NCI-H82 (cell line): ENCODE measurements at places on chromosomes 13 and 19.
A peak's percentile ranks its signal among the peaks of the same experiment; 100 is the strongest.

DNA sequence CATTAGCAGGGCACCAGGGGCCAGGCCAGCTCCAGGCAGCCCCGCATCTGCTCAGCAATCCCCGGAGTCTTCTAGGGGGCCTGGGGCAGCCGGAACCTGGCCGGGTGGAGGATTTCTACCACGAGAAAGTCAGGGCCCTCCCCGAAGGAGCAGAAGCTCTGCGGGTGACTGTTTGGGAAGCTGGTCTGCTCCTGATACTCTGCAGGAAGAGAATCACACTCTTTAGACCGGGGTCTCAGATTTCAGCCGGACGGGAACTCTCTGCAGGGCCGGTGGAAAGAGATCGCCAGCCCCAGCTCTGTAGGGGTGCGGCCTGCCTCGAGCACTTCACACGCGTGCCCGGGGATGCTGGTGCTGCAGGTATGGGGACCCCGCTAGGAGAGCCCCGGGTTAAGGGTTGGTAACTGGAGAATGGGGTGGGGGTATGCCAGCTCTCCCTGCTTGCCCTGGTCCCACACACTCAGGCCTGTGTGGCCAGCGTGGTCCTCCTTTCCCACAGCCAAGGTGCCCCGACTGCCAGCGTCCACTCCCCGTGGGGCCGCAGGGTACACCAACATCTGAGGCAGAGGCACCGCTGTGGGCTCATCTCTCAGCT, 20.1 kb downstream of the RASA3 start:
- DNase-seq, result no peak

- DNase-seq, result no peak
Measured at GRCh38 chr13:110571896-110572777, 10.6 kb upstream of the RAB20 start.

GRCh38 chr13:51539887-51540286, 44.4 kb upstream of the WDFY2 start:
- DNase-seq, result no peak

GRCh38 chr19:52536448-52536800, 9.0 kb downstream of the ZNF808 start:
- no peak for DNase-seq

DNA sequence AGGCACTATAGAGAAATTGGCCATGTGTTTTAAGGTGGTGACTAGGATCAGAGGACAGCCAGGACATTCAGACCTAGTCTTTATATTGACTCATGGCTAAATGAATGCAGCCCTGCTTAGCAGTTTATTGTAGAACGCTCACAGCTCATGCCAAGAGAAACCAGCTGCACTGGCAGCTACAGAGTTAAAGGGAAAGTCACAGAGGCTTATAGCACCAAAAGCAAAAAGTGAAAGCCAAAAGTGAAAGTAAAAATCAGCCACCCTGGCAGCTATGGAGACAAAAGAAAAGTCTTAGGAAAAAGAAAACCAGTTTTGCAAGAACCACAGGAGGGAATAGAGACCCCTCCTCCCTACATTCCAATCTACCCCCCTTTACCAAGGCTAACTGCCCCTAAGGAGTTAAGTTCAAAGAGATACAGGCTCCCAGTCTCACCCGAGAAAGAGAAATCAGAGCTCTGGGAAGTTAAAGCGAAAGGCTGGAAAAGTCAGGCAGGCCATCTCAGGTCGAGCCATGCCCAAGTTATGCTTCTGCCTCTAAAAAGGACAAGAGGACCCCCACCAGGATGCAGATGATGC, 99.0 kb downstream of the ZNF429 start:
- peak; percentile 13 for DNase-seq

GRCh38 chr19:2195914-2196313, 32.2 kb downstream of the DOT1L start:
- no peak for DNase-seq

DNA sequence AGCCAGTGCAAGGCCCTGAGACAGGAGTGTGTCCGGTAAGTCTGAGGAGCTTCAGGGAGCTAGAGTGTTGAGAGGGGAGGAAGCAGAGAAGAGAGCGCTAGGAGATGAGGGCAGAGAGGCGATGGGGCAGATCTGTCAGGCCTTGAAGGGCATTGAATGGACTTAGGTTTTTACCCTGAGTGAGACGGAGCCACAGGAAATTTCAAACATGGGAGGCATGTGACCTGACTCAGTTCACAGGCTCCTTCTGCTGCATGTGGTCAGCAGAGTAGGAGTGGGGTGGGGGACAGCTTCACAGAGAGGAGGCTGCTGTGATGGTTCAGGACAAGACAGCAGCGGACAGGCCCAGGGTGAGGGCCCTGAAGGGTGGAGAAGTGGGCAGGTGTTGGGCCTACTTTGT, 2.5 kb upstream of the FAM98C start:
- DNase-seq, result no peak

GRCh38 chr13:42363941-42364612, 92.1 kb downstream of the AKAP11 start:
- DNase-seq, result no peak

DNA sequence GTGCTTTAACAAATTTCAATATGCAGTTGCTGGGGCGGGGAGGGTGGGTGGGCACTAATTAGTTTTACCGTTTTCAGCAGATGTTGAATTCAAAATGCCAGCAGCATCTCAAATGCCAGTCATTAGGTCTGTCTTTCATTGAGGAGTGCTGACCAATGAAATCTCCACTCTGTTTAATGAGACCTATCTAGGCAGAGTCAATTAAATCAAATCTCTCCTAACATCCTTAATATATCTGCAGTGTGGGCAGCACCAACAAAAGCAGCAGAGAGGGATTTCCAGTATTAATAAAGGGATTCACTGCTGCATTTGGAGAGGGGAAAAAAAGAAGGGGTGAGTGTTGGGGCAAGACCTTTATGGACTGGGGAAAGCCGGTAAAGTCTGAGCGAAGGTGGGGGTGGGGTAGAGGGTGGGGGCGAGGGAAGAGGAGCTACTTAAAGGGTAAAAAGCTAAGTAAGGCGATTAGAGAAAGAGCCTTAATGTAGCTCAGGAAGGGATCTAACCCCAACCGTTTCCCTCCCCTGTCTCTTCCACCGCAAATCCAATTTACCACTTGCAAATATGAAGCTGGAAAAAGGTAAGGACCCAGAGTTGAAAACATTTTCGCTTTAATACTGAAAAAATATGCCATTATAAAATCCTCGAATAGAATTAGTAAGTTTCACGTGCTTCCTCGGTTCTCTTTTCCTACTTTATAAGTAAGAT, 4.5 kb downstream of the SLITRK1 start:
- peak; percentile 97 for DNase-seq

- no peak for DNase-seq
Measured at GRCh38 chr13:77846173-77846572, 72.5 kb downstream of the EDNRB start.

DNA sequence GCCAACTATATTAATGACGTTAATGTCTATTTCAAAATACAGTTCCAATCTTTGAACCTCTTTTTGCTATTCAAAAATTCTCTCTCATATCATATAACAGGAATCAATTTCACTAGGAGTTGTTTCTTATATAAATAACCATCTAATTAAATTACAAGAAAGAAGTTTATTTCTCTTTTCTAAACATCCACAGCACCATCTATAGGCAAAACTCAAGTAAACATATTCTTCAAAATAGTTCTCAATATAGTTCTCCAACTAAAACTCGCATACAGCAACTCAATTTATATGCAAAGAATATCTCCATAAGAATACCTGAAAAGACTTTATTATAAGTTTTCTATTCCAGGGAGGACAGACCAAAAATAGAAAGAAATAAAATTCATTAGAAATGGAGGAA, 65.6 kb downstream of the RBM26 start:
- DNase-seq, result no peak

GRCh38 chr13:26548205-26548765, 9.2 kb upstream of the WASF3 start:
- peak; percentile 29 for DNase-seq

DNA sequence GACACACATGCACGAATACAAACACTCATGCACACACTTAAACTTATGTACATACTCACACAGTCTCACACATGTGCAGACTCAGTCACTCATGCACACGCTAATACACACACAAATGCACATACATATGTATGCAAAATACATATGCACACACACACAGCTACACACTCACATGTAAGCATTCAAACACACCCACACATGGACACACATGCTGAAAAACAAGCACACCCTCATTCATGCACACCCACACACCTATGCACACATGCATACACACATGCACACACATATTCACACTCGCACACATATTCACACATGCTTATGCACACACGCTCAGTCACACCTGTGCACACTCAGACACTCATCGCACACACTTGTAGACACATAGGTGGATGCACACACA, 9.3 kb downstream of the MUC16 start:
- no peak for DNase-seq
